AG08396 (cell line): ENCODE measurements at places on chromosomes 11 and 22.

GRCh38 chr22:45528046-45528445, 25.4 kb downstream of the FBLN1 start:
- no peak for DNase-seq

- no peak for DNase-seq
Measured at GRCh38 chr11:44199298-44199697, 103.8 kb downstream of the EXT2 start.

- DNase-seq: no peak
Measured at GRCh38 chr22:49599039-49599438, 228.6 kb downstream of the BRD1 start.

- DNase-seq: no peak
Measured at GRCh38 chr11:21053466-21053865, 384.1 kb downstream of the NELL1 start.

GRCh38 chr11:109847621-109848020, 245.6 kb upstream of the ZC3H12C start:
- no peak for DNase-seq

GRCh38 chr11:86021377-86021776, 47.5 kb downstream of the PICALM start:
- no peak for DNase-seq

DNA sequence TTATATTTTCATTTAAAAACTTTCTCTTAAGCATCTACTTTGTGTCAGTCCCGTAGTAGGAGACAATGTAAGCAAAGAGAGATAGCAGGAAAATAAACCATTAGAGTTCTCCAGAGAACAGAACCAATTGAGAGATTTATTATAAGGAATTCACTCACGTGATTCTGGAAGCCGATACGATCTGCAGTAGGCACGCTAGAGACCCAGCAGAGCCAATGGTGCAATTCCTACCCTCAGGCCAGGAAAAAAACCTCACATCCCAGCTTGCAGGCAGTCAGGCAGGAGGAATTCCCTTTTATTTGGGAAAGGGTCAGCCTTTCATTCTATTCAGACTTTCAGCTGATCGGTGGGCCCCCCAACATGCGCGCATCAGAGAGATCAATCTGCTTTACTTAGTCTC, 7.3 kb upstream of the PLEKHA7 start:
- DNase-seq: no peak

DNA sequence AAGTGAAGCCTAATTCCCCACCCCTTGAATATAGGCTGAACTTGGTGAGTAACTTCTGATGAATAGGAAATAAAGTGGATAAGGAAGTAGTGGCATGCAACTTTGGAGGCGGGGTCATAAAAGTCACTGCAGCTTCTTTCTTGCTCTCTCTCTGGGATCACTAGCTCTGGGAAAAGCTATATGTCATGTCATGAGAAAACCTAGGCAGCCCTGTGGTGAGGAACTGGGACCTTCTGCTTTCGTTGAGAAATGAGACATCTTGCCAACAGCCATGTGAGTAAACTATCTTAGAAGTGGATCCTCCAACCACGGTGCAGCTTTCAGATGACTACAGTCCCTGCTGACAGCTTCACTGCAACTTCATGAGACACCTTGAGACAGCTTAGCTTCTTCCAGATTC, 15.7 kb downstream of the ZNF214 start:
- DNase-seq: no peak

GRCh38 chr11:10942620-10943019, 84.8 kb upstream of the ZBED5 start:
- DNase-seq: no peak

DNA sequence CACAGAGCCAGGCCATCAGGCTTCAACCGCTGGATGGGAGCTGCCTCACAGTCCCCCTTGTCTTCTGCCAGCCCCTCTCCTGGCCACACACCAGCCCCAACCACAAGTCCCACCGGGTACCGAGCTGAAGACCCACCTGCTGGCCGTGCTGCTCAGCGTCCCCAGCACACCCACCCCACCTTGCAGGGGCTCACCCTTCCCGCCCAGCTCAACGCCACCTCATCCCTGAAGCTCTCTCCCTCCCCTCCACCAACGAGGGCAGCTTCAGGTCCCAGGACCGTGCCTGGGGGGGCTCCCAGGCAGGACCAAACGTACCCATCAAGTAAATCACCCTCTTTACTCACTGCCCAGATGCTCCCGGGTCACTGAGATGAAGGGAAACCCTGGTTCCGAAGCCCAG, 141.0 kb downstream of the CRYBB2 start:
- DNase-seq: no peak

DNA sequence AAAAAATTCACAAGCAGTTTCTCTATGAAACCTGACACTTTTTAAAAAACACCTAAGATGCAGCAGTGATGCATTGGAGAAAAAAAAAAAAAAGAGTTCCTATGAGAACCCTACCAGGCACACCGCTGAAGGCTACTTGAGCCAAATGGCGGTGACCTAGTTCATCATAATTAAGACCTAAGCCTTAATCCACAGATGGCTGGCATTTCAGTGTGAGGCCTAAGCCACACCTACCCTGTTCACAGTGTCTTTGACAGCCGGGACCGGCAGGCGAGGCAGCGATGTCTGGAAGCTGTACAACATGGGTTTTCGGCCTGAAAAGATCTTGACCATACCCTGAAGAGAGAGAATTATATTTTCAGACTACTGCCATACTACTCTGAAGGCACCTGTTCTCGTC, 38.0 kb downstream of the CPT1A start:
- DNase-seq: no peak

DNA sequence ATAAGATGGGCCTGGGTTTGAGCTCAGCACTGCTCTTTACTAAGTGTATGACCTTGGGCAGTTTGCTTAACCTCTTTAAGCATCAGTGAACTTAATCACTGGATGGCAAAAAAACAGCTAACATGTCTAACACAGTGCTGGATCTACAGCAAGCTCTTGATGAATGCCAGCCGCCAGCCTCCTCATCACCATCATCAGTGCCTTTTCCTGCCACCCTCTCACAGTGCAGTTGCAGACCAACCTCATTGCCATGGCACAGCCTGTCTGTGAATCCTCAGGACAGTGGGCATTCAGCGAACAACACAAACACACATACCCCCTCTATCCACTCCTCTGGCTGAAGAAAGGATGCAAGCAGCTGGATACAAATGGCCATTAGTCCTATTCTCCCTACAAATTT, 133.0 kb downstream of the OPCML start:
- no peak for DNase-seq

DNA sequence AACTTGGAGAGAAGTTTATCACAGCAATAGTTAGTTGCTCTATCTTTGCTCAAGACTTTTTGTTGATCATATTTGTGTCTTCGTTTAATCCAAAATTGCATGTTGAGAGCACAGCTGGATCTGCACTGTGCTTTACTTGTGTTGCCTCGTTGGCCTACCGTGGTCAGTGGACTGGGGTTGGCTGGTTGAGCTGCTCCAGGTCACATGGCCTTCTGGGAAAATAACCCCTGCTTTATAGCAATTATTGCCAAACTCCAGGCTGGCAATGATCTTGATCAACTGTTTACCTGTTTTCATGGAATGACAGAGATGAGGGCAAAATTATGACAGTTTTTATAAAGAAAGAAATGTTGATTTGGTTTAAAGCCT, 5.7 kb upstream of the PLET1 start:
- DNase-seq: no peak

- DNase-seq: no peak
Measured at GRCh38 chr11:11777897-11778296, 63.9 kb upstream of the USP47 start.

DNA sequence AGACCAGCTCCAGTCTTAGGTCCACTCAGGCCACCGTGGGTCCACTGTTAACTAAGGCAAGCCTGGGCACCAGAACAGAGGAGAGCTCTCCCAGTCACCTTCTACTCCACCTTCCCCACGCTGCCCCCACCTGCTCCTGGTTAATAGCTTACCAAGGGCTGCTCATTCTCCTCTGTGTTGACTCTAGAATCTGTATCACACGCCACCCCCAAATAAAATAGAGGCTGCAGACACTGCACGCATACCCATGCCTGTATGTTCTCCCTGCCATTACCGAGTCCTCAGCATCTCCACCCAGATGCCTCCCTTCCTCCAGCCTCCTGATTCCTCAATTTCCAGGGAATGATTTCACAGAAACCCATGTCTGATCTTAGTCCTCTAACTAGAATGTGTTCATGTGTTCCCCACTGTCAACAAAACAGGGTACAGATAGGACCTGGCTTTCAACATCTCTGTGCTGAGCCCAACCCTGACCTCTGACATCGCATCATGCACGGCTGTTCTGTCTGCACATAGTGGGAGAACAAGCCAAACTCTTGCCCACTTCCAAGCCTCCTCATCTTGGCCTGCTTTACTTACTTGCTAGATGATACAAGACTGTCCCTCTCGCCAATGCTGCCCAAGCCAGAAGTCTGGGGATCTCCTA, 49.8 kb downstream of the SMCO4 start:
- no peak for DNase-seq

GRCh38 chr11:31702966-31703365, 108.2 kb downstream of the PAX6 start:
- peak; percentile 13 for DNase-seq

- DNase-seq: no peak
Measured at GRCh38 chr22:20863366-20863765, 4.6 kb downstream of the SNAP29 start.

DNA sequence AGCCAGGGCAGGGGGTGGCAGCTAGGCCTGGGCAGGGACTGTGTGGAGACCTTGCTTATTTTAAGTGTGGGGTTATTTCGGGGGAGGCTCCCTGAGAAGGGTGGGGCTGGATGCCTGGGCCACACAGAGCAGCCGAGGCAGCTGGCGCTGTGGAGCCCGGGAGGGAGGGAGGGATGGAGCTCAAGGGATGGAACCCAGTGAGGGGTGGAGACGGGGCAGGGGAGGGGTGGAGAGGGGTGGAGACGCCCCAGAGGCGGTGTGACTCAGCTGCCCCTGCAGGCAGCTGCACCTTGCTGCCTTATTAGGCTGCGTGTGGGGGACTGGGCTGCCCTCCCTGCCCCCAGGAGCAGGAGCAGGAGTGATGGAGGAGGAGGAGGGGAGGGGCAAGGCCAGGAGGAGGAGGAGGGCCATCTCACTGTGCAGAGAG, 9.8 kb upstream of the TSSC4 start:
- peak; percentile 93 for DNase-seq

GRCh38 chr22:43876866-43877509, 14.7 kb upstream of the SULT4A1 start:
- DNase-seq: no peak

DNA sequence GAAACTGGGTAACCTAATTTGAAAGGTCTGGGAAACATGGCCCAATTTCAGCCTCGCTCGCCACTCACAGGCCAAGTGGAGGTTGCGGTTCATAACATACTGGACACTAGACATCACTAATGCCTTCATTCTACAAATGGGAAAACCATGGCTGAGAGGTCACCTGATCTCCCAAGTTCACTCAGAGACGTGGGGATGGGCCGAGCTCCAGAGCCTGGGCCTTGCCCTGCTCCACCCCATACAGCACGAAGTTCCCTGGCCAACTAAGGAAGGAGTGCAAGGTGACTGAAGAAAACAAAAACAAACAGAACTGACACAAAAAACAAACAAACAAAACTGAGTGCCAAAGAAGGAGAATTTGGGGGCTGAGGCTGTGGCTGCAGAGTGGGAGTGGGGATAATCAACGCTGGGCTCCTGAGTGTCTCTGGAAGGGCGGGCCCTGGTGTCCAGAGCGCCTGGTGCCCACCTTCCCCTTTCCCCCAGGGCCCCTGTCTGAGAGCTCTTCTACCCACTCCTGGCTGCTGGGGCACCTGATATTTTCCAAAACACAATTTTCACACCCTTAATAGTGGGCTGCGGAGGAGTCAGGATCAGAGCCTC, 46.5 kb upstream of the ADA2 start:
- DNase-seq: no peak

- DNase-seq: no peak
Measured at GRCh38 chr22:22554587-22555284, 4.3 kb downstream of the PRAME start.

DNA sequence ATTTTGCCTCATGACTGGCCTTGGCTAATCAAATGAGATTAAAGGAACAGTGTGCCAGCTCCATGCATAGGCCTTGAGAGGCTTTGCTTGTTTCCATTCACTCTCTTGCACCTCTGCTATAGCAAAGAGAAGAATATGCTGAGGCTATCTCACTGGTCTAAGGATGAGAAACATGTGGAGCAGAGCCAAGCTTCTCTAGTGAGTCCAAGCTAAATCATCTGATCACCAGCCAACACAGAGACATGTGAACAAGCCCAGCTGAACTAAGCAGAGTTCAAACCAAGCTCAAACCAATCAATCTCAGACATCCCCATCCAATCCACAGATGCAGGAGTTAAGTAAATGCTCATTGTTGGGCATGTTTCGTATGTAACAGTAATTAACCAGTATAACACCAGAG, 69.4 kb upstream of the API5 start:
- no peak for DNase-seq

GRCh38 chr22:19984201-19984753, 32.3 kb downstream of the ARVCF start:
- peak; percentile 89 for DNase-seq

- DNase-seq: peak; percentile 91
Measured at GRCh38 chr22:46007848-46008261, 30.9 kb upstream of the WNT7B start.

- no peak for DNase-seq
Measured at GRCh38 chr22:17411213-17411612, 42.0 kb downstream of the CECR2 start.

DNA sequence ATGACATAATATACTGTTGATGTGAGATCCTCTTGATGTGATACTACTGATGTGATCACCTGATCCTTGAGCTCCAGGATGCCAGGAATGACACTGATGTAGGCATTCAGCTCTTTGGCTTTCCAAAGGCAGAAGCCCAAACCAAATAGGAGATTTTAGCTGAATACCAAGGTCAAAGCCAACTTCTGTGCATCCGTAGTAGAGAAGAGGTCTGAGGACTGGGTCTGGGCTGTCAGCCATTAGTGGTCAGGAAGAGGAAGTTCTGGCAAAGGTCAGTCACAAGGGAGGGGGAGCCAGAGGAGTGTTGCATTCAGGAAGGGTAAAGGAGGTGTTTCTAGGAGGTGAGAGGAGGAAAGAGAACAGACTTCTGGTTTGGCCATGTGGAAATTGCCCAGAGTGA, 53.4 kb upstream of the PARVG start:
- DNase-seq: no peak

DNA sequence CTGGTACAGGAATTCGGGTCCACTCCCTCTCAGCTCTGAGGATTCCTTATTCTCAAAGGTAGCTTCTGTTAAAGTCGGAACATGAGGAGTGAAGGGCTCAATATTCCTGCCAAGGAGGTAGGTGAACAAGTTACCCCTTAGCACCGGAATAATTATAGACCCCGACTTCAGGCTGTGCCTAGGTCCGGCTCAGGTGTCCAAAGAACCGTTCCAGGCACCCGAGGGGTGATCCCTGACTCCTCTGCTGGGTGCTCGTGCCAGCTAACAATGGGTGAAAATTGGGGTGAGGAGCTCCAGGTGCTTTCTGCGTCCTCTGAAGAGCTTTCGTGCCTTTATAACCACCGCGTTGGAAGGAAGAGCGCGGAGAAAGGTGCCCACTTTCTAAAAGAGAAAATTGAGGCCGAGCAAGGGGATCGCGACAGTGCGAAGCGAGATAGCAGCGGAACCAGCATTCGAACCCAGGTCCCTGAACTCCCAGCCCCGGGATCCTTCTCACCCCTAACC, 393 bp downstream of the CYB561A3 start:
- no peak for DNase-seq
